ENCODE measurements at places on chromosomes 16 and 17.

DNA sequence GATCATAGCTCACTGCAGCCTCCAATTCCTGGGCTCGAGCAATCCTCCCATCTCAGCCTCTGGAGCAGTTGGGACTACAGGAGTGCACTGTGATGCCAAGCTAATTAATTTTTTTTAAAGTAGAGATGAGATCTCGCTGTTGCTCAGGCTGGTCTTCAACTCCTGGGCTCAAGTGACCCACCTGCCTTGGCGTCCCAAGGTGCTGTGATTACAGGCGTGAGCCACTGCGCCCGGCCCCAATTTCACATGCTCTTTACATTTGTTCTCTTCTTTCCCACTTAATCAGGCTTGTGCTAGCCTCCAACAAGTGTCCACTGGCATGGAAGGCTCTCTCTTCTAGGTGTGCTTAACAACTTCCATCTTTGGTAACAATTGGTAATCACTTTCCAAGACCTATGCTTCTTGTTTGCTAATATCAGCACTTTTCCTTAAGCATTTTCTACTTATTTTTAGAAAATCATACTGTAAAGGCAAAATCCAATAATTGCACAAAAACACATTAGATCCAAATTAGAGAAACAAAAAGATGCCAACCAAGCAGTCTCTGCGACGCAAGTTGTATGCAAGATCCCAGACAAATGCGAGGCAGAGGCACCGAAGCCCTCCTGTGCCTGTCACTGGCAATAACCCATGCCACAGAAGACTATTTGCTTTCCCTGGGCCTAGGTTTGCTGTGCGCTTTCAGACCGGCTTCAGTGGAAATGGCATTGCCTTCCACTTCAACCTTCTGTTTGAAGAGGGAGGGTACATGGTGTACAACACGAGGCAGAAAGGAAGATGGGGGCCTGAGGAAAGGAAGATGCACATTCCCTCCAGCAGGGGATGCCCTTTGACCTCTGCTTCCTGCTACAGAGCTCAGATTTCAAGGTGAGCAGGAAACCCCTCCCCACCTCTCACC, 52.6 kb downstream of the NOS2 start:
- DNase-seq = no peak

GRCh38 chr16:85600530-85601271, 12.4 kb upstream of the GSE1 start:
- no peak for DNase-seq

- no peak for DNase-seq
These were observed 4.9 kb downstream of the RARA start for GRCh38 chr17:40313668-40314583.

DNA sequence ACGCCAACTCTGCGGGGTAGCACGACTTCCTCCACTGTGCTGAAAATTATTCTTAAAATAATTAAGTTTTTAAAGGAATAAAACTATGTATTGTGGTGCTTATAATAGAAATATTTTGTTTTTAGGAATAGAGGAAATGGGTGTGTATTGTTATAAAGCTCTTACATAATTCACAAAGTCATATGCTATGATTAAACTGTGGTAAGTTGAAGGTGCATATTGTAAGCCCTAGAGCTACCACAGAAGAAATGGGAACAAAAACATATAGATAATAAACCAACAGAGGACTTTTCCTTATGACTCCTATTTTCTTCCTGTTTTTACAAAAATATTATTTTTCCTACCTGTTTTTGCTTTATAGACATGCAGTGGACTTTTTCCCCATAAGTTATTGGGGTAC, 4.3 kb upstream of the SLFN11 start:
- DNase-seq = no peak

DNA sequence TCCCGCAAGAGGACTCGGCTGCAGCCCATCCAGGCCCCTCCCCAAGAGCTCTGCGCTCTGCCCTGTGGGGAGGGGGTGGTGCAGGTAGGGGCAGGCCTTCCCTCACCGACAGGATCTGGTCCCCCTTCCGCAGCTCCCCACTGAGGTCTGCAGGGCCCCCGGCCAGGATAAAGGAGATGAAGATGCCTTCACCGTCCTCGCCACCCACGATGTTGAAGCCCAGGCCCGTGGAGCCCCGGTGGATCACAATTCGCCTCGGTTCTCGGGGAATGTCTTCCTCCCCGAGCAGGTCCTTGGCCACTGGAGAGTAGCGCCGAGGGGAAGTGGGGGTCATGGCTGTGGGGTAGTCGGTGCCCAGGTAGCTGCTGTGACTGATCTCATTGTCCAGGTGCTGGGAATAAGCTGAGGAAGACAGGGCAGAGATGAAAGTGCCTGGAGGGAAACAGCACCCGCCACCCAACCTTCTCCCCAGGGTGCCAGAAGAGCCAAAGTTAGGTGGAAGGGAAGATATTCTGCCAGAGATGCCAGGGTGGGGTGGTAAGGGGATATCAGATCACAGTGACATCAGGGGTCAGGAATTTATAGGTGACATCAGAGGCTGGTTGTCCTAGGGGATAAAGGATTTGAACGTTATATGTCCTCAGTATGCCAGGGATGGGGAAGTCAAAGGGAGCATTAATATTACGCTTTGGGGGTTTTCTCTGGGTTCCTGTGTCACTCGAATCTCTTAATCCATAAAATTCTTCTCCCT, 17.7 kb upstream of the ASGR1 start:
- DNase-seq = no peak

DNA sequence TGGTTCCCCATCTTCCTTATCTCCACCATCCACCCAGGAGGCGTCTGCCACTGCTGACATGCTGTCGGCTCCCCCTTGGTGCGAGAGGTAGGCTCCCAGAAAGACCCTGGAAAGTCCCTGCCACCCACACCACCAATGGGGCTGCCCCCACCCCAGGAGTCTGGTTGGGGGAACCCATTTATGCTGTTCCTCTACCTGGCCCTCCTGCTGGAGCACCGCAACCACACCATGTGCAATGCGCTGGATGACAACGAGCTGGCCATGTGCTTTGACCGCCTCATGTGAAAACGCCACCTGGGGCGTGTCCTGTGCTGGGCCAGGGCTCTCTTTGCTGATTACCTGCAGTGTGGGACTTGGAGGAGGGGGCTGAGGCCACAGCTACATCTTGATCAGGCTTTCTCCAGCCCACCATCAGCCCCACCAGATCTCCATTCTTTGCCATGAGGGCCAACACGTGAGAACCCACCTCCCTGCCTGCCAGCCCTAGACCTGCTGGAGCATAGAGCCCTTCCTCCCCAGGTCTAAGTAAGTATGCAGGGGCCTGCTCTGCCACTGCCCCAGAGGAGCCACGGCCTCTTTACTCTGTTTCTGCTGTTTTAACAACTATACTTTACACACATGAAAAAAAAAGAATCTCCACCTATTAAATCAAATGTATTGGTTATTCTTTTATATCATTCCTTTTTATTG, 7.9 kb upstream of the ALDH3A1 start:
- DNase-seq = no peak

GRCh38 chr17:28178800-28179199, 136.3 kb downstream of the NLK start:
- DNase-seq = no peak

DNA sequence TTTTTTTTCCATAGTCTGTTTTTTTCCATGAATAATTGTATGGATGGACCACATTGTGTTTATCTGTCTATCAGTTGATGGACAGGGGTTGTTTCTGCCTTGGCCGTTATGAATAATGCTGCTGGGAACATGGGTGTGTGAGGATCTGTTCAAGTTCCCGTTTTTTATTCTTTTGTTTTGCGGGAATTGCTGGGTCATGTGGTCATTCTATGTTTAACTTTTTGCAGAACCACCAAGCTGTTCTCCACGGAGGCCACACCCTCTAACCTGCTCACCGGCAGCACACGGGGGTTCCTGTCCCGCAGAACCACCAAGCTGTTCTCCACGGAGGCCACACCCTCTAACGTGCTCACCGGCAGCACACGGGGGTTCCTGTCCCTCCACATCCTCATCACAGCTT, 5.9 kb upstream of the MSLN start:
- peak; percentile 64 for DNase-seq

GRCh38 chr17:65627891-65628643, 66.6 kb upstream of the AXIN2 start:
- DNase-seq = no peak

DNA sequence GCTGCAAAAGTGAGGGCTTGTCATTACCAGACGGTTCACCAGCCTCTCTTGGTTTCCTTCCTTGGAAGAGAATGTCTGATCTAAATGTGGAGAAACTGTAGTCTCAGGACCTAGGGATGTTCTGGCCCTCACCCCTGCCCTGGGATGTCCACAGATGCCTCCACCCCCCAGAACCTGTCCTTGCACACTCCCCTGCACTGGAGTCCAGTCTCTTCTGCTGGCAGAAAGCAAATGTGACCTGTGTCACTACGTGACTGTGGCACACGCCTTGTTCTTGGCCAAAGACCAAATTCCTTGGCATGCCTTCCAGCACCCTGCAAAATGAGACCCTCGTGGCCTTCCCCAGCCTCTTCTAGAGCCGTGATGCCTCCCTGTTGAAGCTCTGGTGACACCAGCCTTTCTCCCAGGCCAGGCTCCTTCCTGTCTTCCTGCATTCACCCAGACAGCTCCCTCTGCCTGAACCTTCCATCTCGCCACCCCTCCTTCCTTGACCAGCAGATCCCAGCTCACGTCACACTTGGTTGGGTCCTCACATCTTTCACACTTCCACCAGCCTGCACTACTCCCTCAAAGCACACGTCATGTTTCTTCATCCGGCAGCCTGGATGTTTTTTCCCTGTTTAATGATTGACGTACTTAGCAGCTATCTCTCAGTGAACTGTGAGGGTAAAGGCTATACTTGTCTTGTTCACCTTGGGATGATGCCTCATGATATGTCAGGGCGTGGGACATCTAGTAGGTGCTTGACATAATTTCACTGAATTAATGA, 4.3 kb downstream of the ZNF768 start:
- DNase-seq = no peak

GRCh38 chr17:67260170-67260987, 15.4 kb upstream of the HELZ start:
- DNase-seq = peak; percentile 85

GRCh38 chr16:66485376-66485775, 58.3 kb downstream of the BEAN1 start:
- DNase-seq = no peak

DNA sequence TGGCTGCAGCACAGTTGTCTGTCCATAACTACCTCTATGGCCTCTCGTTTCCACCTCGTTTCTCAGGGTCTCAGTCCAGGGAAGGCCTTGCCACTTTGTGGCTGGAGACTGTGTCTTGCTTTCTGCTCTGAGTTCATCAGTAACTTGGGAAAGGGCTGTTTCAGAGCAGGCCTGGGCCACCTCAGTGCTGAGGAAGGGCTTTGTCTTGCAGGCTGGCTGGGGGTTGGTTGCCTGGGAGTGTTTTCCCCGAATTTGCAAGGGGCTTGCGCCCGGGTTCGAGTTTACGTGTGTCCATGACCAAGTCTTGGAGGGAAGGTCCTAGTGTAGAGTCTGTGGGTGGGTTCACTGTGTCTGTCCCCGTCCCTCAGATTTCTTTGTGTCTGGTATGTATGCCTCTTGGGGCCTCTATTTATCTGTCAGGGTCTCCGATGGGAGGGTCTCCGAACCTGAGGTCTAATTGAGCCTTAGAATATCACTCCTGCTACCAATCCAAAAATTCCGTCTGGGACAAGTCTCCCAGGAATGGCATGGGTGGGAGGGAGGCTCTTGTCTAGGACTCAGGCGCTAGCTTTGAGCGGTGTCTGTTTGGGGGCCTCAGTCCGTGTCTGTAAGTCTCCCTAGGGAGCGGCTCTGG, 594 bp upstream of the TGFB1I1 start:
- no peak for DNase-seq

GRCh38 chr16:10635365-10636021, 55.1 kb upstream of the EMP2 start:
- no peak for DNase-seq

DNA sequence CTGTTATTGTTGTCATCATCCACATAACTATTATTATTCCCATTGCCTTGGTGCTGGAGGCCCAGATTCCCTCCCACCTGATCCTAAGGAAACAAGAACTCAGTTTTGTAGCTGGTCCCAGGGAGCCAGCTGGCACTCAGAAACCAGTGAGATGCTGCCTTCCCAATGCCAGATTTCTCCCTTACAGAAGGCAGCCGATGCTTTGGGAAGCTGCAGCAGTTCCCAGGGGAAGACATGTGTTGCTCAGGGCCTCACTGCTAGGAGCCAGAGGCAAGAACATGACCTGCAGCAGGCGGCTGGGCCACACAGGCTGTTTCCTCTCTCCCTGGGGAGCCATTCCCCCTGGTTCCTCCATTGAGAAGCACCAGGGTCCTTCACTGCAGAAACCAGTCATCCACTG, 59.9 kb upstream of the GRIN2A start:
- DNase-seq = peak; percentile 10

GRCh38 chr17:82030470-82031302, 792 bp upstream of the RAC3 start:
- peak; percentile 90 for DNase-seq

- peak; percentile 39 for DNase-seq
These were observed 20.9 kb downstream of the RHBDL3 start for GRCh38 chr17:32286518-32286900.

- peak; percentile 11 for DNase-seq
These were observed 70.0 kb upstream of the HS3ST3A1 start for GRCh38 chr17:13671771-13672170.

DNA sequence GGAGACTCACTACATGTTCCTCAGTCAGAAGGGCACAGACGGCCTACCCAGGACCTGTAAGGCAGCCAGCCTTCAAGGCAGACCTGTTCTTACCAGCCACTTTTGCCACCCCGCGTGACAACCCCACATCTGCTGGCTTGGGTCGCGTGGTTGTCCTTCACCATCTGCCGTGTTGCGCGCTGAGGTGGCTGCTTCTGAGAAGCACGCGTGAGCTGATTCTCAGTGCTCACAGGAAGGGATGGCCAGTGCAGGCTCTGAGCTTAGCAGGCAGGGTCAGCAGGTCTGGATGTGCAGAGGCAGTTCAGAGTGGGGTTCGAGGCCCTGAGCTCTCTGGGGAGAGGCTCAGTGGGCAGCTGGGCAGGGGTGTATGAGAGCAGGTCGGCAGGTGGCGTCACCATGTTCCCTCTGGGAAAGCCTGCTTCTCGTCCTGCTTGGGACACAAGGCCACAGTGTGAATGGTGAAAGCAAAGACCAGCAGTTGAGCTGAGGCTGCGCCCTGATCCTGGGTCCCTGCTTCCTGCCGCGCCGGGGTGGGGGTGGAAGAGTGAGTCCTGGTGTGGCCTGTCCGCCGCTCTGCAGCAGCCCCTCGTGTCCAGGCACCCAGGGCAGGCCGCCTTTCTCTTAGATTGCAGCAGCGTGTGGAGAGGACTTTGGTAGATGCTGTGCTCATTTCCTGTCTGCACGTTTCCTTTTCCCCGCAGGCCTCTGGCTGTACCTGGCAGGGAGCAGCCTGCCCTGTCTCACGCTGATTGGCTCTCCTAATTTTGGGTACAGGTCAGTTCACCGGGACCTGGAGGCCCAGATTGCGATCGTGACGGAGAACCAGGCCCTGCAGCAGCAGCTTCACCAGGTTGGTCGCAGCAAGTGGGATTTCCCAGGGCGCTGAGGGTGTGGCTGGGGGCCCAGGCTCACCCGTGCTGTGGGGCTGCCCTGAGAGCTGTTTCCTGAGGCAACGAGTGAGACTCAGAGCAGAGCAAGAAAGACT, 36.0 kb downstream of the PGS1 start:
- no peak for DNase-seq

GRCh38 chr17:82228842-82229697, at the start of gene SLC16A3:
SLC16A3 (plus strand) TSS chr17:82229042; CDS start chr17:82236009, 6,967 bp downstream.
- DNase-seq = peak; percentile 85

- DNase-seq = no peak
These were observed 20.7 kb downstream of the GSG1L start for GRCh38 chr16:28042811-28043210.

Data from NB4 (cell line).